ENCODE measurements at places on chromosomes 11 and 22.

DNA sequence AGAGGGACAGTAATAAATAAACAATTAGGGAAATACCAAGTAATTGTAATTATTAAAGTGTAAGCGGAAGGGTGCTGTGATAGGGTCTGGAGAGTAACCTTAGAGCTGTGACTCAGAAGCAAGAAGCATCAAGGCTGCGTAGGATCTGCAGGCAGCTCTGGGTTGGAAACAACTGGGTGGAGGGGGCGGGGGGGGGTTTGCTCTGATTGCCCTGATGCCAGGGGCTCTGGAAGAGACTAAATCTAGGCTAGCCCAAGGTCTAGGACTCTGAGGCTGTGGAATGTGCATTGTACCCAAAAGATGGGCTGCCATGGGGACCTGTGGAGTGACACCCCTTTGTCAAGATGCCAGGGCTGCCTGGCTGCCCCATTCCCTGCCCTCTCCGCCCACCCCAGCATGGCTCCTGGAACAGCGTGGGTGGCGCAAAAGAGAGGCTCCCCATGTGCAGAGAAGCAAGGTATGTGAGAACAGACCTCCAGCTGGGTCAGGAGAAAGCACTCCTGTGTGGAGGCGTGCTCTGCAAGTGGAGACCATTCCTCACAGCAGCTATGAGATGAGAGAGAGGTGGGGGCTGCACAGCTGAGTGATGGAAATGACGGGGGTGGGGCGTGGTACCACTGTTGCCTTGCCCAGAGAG, 101.1 kb upstream of the CRYBB3 start:
- DNase-seq, result no peak

GRCh38 chr11:129732941-129733340, 82.7 kb upstream of the TMEM45B start:
- DNase-seq, result no peak

- DNase-seq, result no peak
These were observed 48.7 kb upstream of the TEAD1 start for GRCh38 chr11:12625438-12626071.

DNA sequence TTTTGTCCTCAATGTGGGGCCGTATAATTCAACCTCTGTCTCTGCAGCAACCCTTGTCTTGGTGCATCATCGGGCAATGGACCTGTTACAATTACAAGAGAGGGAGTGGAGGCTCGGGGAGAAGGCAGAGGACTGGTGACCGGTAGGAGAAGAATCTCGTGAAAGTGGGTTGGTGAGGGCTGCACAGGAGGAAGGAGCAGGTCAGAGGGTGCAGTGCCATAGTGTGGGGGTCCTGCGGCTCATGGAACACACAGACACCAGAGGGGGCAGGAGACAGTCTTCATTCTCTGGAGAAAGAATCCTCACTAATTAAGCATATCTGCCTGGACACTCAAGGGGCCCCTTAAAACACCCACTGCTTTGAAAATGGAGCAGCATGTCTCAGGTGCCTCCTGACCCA, 174.7 kb upstream of the B3GAT1 start:
- DNase-seq, result no peak

- DNase-seq, result no peak
These were observed 31.2 kb upstream of the RASL10A start for GRCh38 chr22:29346659-29347058.
